Endothelial cell of umbilical vein (primary cell): ENCODE measurements at places on chromosomes 2 and 18.

DNA sequence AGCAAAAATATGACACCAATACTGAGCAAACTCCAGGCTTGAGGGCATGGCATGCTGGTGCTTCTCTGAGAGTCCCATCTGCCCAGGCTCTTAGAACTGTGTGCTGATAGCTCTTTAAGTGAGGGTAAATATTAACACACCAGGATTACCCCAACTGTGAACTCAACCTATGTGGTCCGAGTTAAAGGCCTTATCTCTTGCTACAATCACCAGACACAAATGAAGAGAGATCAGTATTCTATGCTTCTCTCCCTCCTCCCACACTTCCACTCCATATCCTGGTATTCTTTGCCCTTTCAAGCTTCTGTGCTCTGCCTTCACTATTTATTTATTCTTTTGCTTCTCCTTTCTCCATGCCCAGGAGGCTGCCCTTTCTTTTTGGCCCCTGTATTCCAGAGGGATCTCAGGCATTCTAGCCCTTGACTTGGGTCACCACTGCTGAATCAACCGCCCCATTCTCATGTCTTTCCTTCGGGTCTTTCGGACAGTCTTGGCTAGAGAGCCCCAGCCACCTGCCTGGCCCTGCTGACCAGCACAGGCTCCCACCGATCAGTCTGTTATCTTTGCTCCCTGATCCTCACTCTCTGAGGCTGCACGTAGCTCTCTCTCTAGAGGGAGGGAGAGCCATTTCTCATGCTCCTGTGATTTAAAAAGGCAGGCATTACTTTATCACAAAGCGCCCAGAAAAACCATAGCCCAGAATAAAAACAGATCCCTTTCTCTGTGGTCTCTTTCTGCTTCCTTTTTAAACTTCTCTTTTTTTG, 17.2 kb upstream of the HK2 start:
- H3K27ac ChIP-seq = no peak overlapping the region
- H3K36me3 ChIP-seq = no peaks in the 10 kb centered on the region
- H3K4me3 ChIP-seq = no peak overlapping the region
- DNase-seq = no peak
- H3K27me3 ChIP-seq = peaks cover 7% of the 10 kb centered on the region
- no peaks in the 10 kb centered on the region for H3K4me1 ChIP-seq

GRCh38 chr2:241036964-241037421, 38.6 kb downstream of the SNED1 start:
- H3K36me3 ChIP-seq = peaks cover 6% of the 10 kb centered on the region
- no peaks in the 10 kb centered on the region for H3K27me3 ChIP-seq
- H3K4me3 ChIP-seq = no peak overlapping the region
- DNase-seq = no peak

DNA sequence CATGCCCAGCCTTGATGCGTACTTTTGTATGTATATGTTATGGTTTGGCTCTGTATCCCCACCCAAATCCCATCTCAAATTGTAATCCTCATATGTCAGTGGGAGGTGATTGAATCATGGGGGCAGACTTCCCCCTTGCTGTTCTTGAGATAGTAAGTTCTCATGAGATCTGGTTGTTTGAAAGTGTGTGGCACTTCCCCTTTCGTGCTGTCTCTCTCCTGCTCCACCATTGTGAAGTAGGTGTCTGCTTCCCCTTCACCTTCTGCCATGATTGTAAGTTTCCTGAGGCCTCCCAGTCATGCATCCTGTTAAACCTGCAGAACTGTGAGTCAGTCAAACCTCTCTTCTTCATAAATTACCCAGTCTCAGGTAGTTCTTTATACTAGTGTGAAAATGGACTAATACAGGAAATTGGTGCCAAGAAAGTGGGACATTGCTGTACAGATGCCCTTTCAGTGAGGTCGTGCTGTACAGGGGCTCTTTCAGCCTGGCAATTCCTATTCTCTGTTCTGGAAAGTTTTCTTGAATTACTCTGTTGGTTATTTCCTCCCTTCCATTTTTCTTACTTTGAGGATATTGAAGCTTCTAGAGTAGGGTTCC, 38.2 kb downstream of the KCMF1 start:
- H3K36me3 ChIP-seq = no peaks in the 10 kb centered on the region
- no peaks in the 10 kb centered on the region for H3K27me3 ChIP-seq
- H3K4me1 ChIP-seq = peaks cover 3% of the 10 kb centered on the region
- DNase-seq = no peak

DNA sequence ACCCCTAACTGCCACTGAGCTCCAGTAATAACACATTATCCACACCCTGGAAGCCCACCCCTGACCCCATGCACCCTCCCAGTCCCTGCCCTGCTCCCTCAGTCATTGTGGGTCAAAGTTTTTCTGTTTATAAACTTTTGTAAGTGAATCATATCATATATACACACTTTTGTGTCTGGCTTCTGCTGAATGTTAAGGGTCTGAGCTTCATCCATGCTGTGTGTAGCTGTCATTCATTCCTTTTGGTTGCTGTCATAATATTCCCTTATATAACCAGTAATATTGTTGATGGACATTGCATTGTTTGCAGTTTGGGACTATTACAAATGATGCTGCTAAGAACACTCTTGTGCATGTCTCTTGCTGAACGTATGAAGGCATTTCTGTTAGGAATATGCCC, 14.5 kb downstream of the CNNM4 start:
- DNase-seq = no peak
- no peaks in the 10 kb centered on the region for H3K27me3 ChIP-seq
- H3K4me1 ChIP-seq = no peaks in the 10 kb centered on the region
- no peaks in the 10 kb centered on the region for H3K36me3 ChIP-seq
- H3K4me3 ChIP-seq = no peak overlapping the region

DNA sequence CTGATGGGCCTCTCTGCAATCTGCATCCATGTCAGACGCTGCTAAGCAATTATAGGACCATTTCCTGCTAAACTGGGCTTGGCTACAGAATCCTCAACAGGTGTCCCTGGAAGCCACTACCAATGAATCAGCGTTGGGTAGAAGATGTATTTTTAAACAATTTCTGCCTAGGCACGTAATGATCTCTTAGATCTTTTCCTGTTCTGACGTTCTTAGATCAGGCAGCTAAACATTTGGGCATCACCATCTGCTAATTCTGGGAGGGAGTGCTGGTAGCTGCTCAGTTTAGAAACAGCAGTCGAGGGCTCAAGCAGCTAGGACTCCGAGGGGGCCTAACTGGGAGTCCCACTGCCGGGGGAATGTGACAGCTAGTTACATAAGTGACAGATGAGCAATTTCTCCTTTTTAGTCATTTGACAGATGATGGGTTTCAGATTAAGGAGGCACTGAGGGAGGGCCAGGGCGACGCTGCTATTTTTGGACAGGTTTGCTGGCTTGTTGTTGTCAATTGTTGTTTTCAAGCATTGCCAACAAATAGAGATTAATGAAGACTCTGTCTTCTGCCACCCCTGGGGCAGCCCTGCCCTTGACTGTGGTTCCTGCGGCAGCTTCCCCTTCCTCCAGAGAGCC, 92.7 kb downstream of the MRO start:
- H3K27me3 ChIP-seq = no peaks in the 10 kb centered on the region
- no peak overlapping the region for H3K27ac ChIP-seq
- no peak for DNase-seq
- no peaks in the 10 kb centered on the region for H3K4me1 ChIP-seq

DNA sequence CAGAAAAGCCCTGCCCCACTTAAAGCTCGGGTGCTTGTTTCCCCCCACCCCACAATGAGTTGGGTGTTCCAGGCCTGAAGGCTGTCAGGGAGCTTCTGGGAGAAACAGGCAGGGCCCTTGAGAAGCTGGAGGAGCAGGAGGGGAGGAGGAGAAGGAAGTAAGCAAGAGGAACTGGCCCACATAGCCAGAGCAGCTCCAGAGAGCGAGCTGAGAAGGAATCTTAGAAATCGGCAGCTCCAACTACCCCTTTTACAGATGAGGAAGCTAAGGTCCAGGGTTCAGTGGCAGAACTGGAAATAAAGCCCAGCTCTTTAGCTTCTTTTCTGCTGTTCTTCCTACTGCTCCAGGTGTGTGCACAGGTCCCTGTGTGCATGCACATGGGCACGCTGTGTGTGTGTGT, 12.7 kb upstream of the KCNK3 start:
- no peaks in the 10 kb centered on the region for H3K4me1 ChIP-seq
- no peak overlapping the region for H3K27ac ChIP-seq
- no peak for DNase-seq
- no peaks in the 10 kb centered on the region for H3K36me3 ChIP-seq
- no peak overlapping the region for H3K4me3 ChIP-seq

DNA sequence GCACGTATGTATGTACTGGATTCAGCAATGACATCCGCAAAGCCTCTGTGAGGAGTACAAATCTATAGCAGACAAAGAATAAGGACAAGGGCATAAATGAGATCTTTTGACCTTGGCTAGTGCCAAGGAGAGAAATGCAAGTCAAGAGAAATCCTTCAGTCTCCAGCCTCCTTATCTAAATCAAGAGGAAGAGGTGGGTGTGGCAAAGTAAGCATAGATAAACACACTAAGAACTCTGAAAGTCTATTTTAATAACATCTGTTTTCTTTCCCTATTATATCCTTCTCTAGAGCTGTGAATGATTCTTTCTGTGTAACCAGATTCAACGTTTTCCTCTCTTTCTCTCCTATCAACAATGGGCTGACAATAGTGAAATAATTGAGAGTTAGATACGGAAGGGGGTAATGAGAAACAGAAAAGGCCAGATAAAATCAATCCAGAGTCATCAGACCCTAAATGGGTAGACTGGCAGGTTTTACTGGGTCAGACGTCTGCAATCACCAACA, 118.5 kb upstream of the ZFP36L2 start:
- H3K4me1 ChIP-seq = peaks cover 44% of the 10 kb centered on the region
- H3K27ac ChIP-seq = peak overlapping the region; percentile 35
- DNase-seq = peak; percentile 58
- no peak overlapping the region for H3K4me3 ChIP-seq
- no peaks in the 10 kb centered on the region for H3K27me3 ChIP-seq

- H3K36me3 ChIP-seq = no peaks in the 10 kb centered on the region
- peak overlapping the region; percentile 98 for H3K27ac ChIP-seq
These were observed 536 bp downstream of the ELP2 start for GRCh38 chr18:36130039-36130831.

DNA sequence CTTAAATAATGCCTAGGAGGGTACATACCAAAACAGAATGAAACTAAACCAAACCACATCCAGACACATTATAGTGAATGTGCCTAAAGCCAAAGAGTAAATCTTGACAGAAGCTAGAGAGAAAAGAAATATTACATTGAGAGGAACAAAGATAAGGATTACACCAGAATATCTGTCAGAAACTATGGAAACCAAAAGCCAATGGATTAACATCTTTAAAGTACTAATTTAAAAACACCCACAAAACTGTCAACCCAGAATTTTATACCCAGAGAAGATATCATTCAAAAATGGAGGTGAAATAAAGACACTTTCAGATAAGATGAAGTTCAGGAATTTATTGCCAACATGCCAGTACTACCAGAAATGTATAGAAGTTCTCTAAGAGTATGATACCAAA, 198.5 kb upstream of the ZEB2 start:
- H3K36me3 ChIP-seq = no peaks in the 10 kb centered on the region
- no peak overlapping the region for H3K4me3 ChIP-seq
- H3K27ac ChIP-seq = no peak overlapping the region
- no peak for DNase-seq
- peaks cover 2% of the 10 kb centered on the region for H3K4me1 ChIP-seq
- no peaks in the 10 kb centered on the region for H3K27me3 ChIP-seq

GRCh38 chr2:162103443-162104009, 29.5 kb upstream of the DPP4 start:
- H3K4me1 ChIP-seq = no peaks in the 10 kb centered on the region
- H3K27ac ChIP-seq = no peak overlapping the region
- H3K36me3 ChIP-seq = no peaks in the 10 kb centered on the region

- no peaks in the 10 kb centered on the region for H3K36me3 ChIP-seq
- H3K27me3 ChIP-seq = no peaks in the 10 kb centered on the region
- H3K4me3 ChIP-seq = no peak overlapping the region
- H3K4me1 ChIP-seq = no peaks in the 10 kb centered on the region
These were observed 1267.7 kb upstream of the TMEFF2 start for GRCh38 chr2:193462411-193462810.

DNA sequence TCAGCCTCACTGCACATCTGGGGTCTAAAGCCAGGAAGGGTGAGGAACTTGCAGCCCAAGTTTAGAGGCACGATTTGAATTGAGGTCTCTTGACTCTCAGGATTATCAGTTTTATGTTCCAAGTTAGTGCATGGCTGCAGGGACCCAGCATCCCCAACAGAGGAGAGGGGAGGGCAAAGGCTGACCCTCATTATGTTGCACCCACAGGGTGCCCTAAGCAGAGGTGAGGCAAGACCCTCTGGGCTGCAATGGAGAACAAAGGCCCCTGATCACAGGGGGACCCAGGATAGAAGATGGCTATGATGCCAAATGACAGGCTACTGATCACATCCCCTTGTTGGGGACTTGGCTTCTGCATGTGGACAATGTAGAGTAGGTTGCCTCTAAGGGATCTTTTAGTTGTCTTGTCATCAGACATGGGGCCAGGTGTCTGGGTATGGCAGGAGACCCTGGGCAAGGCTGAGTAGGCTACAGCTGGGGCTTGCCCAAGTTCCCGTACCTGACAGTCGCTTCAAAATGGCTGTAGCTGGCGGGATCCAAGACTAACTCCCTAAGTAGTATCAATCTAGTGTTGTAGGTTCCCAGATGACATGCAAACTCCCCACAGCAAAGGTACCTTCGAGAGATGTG, 4.5 kb upstream of the GDF7 start:
- no peak overlapping the region for H3K27ac ChIP-seq
- no peaks in the 10 kb centered on the region for H3K36me3 ChIP-seq
- no peak overlapping the region for H3K4me3 ChIP-seq
- peaks cover 14% of the 10 kb centered on the region for H3K4me1 ChIP-seq
- no peak for DNase-seq
- H3K27me3 ChIP-seq = peaks cover 67% of the 10 kb centered on the region

DNA sequence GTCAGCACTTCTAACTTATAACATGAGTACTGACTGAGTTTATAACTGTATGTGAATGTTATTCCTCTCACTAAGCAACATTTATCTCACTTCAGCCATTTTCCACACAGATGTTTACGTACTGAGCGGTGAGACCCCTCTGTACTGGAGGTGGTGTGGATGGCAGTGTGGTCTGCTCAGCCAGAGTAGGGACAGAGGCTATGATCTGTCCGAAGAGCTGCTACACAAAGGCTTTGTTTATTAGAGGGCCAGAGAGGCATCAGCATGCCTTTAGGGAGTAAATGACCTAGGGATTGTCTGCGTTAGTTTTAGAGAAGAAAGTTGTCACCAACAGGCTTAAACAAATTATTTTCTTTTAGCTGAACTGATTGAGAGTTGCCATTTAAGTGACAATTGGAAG, 23.2 kb upstream of the TACR1 start:
- no peaks in the 10 kb centered on the region for H3K4me1 ChIP-seq
- DNase-seq = no peak
- H3K4me3 ChIP-seq = no peak overlapping the region
- no peaks in the 10 kb centered on the region for H3K27me3 ChIP-seq
- H3K27ac ChIP-seq = no peak overlapping the region

GRCh38 chr2:144659731-144660275, 139.9 kb upstream of the ZEB2 start:
- no peaks in the 10 kb centered on the region for H3K36me3 ChIP-seq
- DNase-seq = no peak
- H3K4me1 ChIP-seq = no peaks in the 10 kb centered on the region
- H3K27me3 ChIP-seq = no peaks in the 10 kb centered on the region
- no peak overlapping the region for H3K27ac ChIP-seq
- H3K4me3 ChIP-seq = no peak overlapping the region
